ENCODE measurements at places on chromosomes 5 and 9.

- no peak for DNase-seq
Measured at GRCh38 chr5:59621477-59621876, 272.0 kb downstream of the PDE4D start.

DNA sequence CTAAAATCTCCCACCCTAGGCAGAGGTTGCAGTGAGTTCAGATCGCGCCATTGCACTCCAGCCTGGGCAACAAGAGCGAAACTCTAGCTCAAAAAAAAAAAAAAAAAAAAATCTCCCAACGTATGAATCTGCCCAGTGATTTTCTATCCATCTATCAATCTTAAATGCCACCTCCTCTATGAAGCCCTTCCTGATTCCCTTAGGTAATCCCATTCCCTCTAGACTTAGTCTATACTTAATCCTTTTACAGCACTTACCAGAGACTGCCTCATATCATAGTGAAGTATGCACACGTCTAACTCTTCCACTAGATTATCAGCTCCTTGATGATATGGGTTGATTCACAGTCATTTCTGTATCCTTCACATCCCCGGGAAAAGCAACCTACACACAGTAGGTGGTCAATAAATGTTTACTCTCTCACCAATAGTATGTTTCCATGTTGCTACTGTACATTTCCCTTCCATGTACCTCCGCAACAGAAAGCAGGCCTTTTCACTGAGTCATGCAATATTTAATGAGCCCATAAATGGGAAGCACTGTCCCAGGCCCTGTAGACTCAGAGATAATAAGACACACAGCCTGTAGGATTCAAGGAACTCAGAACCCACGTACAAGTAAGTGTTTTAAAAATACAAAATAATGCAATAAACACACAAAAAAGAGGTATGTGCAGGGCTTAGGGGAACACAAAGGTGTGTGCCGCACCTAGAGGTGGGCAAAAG lies 1.2 kb downstream of the DROSHA start:
- DNase-seq, result no peak

GRCh38 chr9:33851301-33851700 lies 34.3 kb downstream of the UBE2R2 start:
- DNase-seq, result no peak

- no peak for DNase-seq
Measured at GRCh38 chr9:129568560-129569501, 52.1 kb downstream of the C9orf50 start.

- no peak for DNase-seq
Measured at GRCh38 chr5:124747791-124748686, 1.6 kb upstream of the ZNF608 start.

DNA sequence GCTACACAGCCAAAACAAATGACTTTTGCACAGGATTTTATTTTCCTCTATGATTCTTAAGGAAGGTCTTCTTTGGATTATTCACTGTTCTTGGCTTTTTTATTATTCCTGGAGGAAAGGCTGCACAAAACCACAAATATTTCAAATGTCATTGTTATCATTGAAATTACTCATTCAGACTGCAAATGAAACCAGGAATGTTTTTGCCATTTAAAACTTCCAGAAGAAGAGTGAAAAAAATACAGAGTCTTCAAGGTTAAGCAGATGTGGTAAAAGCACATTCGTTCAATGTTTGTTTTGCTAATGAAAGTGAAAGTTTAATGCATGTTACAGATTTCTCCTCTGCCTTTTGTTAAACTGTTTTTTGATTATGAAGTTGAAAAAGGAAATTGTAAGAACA lies 238.2 kb downstream of the TLE4 start:
- no peak for DNase-seq

- DNase-seq, result no peak
Measured at GRCh38 chr5:132086277-132086794, 12.7 kb downstream of the CSF2 start.

DNA sequence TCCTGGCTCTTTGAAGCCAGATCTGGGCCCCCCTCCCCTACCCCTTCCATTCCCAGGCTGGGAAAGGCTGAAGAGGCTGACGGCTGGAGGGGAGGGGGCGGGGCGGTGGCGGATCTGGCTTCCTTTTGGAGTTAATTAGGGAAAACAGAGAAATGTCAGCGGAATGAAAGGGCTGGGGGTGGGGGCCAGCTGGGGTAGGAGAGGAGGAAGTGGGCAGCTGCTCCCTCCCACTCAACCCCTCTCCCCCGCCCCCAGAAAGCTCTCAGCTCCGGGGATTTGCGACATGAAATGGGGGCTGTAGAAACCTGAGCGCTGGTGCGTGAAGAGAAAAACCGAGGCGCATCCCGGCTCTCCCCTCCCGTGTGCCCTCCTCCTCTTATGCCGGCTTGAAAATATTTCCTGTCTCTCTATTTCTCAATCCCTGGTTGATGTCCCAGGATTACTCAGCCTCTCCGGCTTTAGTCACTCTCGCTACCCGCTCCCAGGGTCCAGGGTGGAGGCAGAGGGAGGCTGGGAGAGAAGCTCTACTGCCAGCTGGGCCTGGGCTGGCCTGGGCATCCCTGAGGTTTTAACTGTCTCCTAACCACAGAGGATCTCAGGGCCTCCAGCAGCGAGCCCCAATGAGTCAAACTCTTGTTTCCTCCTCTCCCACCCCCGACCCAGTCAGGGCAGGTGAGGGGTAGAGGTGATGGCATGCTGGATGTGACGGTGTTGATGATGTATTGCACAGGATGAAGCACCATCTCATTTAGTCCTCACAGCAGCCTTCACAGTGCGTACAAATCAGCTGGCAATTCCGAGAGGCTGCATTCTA lies 20.1 kb downstream of the PCDHGC5 start:
- no peak for DNase-seq

- no peak for DNase-seq
Measured at GRCh38 chr5:147072622-147073021, 162.2 kb upstream of the STK32A start.

DNA sequence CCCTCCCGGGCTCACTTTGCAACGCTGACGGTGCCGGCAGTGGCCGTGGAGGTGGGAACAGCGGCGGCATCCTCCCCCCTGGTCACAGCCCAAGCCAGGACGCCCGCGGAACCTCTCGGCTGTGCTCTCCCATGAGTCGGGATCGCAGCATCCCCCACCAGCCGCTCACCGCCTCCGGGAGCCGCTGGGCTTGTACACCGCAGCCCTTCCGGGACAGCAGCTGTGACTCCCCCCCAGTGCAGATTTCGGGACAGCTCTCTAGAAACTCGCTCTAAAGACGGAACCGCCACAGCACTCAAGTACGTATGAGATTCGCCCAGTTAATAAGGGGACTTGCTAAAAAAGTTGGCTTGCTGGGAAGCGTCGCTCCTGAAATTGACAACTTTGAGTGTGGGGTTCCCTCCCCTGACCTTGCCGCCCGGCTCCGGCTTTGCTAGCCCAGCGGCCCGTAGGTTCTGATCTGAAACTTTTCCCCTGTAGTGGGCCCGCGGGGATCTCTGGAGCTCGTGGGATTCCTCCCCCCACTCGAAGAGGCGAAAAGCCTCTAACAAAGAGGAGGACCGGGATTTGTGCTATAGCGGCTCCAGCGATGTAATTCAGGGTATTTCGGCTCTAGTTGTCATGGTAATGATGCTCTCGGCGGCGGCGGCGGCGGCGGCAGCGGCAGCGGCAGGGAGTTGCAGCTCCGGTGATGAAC lies 572 bp downstream of the NR4A3 start:
- no peak for DNase-seq

DNA sequence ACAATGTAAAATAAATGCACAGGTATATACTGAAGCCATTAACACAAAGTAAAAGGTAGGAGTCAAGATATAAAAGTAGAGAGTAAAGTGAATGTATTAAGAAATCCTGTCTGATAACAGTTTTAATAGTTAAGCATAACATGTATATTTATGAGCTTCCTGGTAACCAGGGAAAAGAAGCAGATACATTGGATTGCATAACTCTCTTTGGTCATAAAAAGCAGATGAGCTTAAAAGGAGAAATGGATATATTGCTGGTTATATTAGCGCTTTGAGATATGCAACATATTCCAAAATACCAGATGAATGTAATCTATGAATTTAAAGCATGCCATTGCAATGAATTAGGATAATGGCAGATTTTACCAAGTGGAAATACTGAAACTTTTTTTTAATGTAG lies 6.2 kb upstream of the TNFSF8 start:
- no peak for DNase-seq

DNA sequence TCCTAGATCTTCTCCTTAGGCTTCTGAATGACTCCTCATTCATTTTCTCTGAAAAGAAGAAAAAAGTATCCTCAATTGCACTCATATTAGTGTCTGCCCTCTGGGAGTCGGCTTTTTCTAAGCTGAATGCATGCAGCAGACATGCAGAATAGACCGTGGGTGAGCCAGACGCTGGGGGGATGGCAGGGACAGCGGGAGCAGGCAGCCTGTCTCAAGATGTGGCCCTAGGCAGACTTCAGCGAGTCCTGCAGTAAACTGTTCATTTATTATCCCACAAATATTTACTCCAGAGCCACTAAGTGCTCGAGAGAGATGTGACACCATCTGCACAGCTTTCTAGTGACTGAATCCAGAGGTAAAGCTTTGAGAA lies 164.9 kb upstream of the RAI14 start:
- DNase-seq, result no peak

GRCh38 chr9:130970052-130970451 lies 31.0 kb upstream of the FIBCD1 start:
- no peak for DNase-seq

- no peak for DNase-seq
Measured at GRCh38 chr5:72245951-72246532, 74.0 kb downstream of the MRPS27 start.

GRCh38 chr9:16276866-16277265 lies 593.6 kb downstream of the BNC2 start:
- DNase-seq, result no peak

- no peak for DNase-seq
Measured at GRCh38 chr5:65647941-65648340, 23.1 kb downstream of the SHLD3 start.

GRCh38 chr5:122999947-123000563 lies 36.5 kb downstream of the PPIC start:
- no peak for DNase-seq

DNA sequence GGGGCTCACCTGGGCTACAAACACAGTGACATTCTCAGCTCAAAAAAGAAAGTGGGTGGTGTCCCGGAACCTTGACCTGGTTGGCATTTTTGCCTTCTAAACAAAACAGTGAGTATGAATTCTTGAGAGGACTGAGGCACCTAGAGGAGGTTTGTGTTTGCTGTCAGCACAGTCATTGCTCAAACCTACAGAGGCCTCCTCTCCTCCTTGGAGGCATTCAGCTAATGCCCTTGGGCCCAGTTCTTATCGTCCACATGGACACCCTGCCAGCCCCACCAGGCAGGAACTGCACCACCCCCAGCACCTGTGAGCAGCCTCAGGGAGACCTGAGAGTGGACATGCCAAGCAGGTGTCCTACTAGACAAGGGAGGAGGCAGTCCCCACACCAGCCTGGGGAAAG lies 156.7 kb downstream of the SYK start:
- no peak for DNase-seq

- no peak for DNase-seq
Measured at GRCh38 chr5:102324714-102325113, 28.6 kb upstream of the SLCO4C1 start.

- no peak for DNase-seq
Measured at GRCh38 chr9:108550106-108550505, 305.7 kb downstream of the ACTL7B start.

DNA sequence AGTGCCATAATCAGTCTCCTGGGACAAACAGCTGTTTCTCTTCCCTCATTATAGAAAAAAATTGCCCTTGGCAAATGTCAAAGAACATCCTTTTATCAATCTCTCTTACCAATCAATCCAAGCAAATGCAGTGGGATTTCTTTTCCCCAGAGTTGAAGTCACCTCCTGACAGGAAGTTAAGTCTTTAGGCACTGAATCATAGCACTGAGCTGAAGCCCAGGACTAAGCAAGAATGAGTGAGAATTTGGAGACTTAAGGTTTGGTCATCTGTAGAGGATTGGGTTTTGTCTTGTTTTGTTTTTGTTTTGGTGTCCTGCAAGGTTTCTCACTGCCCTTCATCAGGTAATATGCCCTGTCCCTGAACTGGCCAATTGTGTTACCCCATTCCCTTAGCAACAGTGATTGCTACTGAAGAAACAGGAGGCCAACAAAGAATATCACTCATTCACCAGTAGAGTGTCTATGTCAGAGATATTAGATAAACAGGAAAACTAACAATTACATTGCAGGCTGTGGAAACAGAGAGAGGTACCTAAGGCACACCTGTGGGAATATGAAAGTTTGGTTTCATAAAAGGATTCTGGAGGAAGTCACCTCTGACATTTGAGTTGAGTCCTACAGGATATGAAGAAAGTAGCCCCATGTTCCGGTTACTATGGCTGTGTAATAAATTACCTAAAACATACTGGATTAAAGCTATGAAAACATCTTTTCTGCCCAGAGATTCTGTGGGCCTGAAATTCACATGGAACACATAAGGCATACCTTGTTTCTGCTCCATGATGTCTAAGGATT lies 4.5 kb upstream of the FXN start:
- no peak for DNase-seq

- no peak for DNase-seq
Measured at GRCh38 chr9:100220936-100221335, 121.9 kb downstream of the INVS start.

DNA sequence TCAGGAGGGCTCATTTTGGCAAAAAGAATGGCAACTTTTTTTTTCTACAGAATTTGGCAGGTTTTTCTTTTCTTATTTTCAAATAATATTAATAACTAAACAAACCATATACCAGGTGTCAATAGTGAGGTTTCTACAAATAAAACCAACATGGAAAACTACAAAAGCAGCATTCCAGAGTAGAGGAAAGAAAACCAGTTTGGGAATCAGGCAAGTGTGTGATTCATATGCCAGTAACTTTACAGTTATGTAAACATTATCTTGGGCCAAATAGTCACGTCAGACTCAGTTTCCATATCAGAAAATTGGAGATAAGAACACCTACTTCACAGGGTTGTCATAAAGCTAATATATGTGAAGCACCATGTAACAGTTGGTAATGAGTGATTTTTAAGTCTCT lies 51.7 kb downstream of the FBXW11 start:
- no peak for DNase-seq

GRCh38 chr9:1238407-1238806 lies 188.2 kb downstream of the DMRT2 start:
- no peak for DNase-seq

DNA sequence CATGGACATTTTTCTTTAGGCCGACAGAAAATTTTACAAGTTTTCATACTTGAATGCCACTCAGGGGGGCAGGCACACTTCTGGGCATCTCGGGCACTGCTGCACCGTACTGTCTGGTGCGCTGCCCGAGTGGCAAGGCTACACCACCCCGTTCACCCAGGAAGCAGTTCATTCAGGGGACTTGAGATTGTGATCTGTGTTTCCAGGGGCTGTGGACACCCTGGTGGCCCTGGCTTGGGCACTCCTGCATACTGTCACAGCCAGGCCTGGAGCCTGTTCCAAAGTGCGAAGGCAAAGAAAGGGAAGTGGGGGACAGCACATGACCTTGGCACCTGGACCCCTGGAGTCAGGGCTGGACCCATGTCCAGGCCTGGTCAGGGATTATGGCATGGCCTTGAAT lies 197.6 kb downstream of the PAX5 start:
- no peak for DNase-seq
